ENCODE measurements at places on chromosomes 7 and 10.

- DNase-seq, result no peak
These were observed 12.1 kb downstream of the CRYGN start for GRCh38 chr7:151427705-151428377.

- DNase-seq, result peak; percentile 85
These were observed 36.2 kb downstream of the LAMB1 start for GRCh38 chr7:107966711-107967110.

- DNase-seq, result no peak
These were observed 50.2 kb downstream of the ELFN1 start for GRCh38 chr7:1720326-1720725.

DNA sequence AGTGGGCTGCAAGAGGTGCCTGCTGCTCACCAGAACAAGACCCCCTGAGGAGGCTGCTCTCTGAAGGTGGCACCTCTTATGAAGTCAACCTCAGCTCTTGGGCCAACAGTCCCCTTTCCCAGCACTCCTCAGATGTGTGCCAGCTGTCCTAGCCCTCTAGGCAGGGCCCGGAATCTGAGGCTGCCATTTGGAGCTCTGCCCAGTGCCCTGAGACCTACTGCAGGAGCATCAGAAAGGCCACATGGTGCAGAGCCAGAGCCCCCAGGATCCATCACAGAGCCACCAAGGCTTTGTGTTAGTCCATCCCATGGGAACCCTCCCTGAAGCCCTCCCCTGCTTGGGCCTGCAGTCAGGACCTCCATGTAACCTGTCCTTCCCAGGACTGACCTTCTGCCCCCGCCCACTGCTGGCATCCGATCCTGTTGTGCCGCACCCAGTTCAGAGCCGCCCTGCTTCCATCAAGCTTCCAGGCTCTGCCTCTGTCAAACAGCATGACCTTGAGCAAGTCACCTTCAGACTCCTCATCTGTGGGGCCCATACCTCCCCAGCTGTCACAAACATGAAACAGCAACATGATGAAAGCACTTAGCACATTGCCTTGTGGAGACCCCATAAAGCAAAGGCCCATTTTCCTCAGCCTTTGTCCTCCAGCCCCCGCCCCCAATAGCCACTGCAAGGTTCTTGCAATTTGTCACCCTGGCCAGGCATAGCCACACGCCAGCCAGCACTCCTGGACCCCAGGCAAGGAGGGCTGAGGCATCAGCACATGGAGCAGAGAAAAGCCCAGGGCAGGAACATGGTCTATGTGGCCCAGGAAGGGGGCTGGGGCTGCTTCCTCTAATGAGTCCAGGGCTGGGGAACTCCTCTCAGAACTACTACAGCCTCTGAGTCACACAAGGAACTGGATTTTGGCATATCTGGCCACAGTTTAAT lies 51.7 kb downstream of the GRID1 start:
- DNase-seq, result no peak

DNA sequence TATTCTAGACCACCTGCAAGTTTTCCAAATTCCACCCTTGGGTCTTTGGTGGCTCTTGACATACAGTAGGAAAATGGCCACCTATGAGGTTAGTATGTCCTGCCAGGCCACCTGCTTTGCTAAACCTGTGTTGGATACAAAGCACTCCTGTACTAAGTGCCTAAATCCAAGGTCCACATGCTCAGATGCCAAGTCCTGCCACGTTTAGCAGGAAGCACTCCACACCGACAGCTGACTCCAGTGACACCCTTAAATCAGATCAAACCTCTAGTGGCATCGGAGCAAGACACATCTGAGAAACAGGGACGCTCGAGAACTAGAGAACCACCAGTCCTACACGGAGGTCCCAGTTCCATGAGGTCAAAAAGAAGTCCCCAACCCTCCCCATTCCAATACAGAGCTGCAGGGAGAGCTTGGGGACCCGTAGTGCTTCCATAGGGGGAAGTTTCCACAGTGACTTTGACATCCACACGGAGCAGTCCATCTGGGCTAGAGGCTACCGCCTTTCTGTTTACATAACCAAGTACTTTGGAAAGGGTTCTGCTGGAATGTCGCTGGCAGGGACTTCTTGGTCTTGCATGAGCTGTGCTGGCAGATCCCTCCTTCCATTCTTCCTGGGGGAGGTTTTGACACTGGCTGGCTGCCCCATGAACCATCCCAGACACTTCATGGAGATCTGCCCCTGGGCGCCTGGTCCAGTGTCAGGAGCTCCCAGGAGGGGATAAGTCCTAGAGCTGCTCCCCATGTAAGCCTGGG lies 290.6 kb downstream of the PRPF18 start:
- DNase-seq, result peak; percentile 57

- DNase-seq, result peak; percentile 40
These were observed 239.2 kb downstream of the EXOC4 start for GRCh38 chr7:133491846-133492652.

DNA sequence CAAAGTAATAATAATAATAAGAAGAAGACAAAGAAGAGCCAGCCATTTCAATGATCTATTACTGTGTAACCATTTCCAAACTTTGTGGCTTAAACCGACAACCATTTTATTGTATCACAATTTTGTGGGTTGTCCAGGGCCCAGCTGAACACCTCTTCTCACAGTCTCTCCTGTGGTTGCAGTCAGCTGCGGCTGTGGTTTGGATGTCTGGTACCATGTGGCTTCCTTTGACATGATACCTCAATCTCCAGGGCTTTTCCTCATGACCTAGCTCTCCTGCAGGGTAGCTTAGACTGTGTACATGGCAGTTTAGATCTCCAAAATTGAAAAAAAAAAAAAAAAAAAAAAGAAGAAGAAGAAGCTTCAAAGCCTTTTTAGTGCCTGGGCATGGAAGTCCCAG lies 72.6 kb upstream of the NFKB2 start:
- DNase-seq, result no peak

- peak; percentile 2 for DNase-seq
These were observed 90.0 kb downstream of the C1GALT1 start for GRCh38 chr7:7272294-7272693.

GRCh38 chr7:96244992-96245292 lies 77.0 kb downstream of the SLC25A13 start:
- no peak for DNase-seq

- peak; percentile 56 for DNase-seq
These were observed 199.2 kb downstream of the IMMP2L start for GRCh38 chr7:111363099-111363498.

GRCh38 chr10:111108441-111108840 lies 31.6 kb downstream of the ADRA2A start:
- no peak for DNase-seq

GRCh38 chr10:22343731-22344130 lies 1.6 kb upstream of the SPAG6 start:
- DNase-seq, result no peak

- DNase-seq, result no peak
These were observed 106.4 kb upstream of the FAM133B start for GRCh38 chr7:92696584-92696983.

- DNase-seq, result peak; percentile 35
These were observed 327.6 kb downstream of the TNS3 start for GRCh38 chr7:47254081-47254977.

DNA sequence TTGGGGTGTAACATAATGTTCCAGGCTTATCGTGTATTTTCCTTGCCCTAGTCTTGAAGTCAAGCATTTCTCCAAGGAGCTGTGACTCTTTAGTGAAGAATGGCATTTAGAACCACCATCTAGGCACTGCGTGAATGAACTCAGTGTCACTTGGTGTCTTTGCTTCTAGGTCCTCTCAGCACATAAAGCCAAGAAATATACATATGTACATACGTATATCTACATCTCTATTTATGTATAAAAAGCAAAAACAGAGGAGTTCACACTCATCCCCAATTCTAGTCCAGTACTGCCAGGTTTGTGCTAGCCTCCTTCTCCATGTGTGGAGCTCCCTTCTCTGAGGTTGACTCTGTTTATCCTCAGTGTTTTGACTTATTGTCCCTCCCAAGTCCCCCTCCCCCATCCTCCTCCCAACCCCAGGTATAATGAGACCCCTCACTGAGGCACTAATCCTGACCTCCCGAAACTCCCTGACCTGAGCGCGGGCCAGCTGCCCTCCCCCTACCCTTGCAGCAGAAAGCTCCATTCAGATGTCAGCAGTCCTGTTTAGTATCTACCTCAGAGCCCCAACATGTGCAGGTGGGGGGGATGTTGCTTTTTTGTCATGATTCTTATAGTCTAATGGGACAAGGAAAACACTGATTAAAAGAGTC lies 61.5 kb downstream of the GDI2 start:
- no peak for DNase-seq

DNA sequence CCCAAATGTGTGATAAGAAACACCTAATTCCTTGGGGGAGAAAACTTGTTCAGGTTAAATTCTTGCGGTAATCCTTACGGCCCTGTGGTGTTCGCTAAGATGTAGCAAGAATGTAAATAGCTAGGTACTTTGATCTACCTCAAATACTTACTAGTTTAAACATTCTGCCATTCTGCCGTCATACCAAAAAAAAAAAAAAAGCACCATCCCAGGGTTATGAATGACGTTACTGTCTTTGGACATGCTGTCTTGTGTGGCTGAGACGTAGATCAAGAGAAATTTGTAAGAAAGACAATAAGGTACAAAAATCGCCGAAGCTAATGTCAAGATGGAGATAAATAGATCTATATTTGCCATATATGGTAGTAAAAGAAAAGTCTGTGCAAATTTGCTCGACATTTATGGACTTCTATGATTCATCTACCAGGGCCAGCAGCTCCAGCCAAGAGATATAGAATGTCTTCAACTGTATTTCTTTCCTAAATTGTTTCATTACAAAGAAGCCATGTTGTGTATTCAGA lies 195.6 kb downstream of the CUX1 start:
- DNase-seq, result peak; percentile 84

GRCh38 chr7:66558660-66559465 lies 69.8 kb upstream of the KCTD7 start:
- DNase-seq, result no peak

DNA sequence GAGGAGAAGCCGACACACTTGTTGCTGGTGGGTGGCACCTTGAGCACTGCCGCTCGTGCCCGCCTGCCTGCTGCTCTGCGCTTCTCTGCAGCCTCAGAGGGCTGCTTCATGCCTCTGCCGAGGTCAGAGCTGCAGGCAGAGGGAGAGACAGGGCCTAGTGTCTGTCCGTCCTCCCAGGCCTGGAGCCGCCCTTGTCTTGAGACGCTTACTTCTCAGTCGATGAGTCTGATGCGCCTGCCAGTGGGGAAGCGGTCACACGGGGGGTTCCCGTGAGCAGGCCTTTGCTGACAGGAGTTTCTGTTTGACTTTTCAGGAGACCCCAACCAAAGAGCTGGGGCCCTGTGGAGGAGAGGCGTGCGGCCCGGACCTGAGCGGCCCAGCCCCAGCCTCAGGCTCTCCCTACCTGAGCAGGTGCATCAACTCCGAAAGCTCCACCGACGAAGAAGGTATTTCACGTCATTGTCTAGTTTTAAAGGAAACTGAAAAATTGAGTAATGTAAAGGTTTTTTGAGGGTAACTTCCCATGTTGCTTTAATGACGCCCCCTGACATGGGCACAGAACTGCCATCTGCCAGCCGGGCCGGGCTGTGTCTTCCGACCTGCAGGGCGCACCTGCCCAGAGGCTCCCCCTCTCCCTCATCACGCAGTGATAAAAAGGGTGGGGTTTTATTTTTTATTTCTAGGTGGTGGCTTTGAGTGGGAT lies 7.8 kb upstream of the BHLHA15 start:
- DNase-seq, result no peak

DNA sequence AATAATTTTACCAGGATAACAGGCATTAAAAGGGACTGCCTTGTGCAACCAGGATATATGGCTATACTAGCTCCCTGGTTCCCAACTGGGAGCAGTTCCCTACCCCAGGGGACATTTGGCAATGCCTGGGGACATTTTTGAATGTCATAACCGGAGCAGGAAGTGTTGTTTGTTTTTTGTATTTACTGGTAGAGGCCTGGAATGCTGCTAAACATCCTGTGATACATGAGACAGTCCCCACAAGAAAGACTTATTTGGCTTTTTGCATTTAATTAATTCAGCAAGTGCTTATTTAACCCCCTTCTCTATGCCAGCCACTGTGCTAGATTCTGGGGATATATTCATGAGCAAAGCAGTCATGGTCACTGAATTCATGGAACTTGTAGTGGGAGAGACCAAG lies 181.2 kb downstream of the BBS9 start:
- no peak for DNase-seq

DNA sequence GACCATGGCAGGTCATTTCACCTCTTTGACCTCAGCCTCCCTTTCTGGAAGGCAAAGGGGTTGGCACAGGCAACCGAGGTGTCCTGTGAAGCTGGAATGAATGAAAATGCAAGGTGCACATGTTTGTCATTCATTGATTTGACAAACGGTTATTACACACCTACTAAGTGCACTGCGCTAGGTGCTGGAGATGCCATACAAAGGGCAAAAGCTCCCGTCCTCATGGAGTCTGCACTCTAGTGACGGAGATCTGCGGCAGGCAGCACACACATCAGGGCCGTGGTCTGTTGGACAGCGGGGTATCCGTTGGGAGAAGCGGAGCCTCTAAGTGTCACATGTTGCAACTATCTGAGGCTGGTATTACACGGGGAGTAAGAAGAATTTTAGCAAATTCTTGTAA lies 44.2 kb downstream of the PRF1 start:
- DNase-seq, result no peak

GRCh38 chr10:97981816-97982215 lies 48.6 kb downstream of the CRTAC1 start:
- no peak for DNase-seq

GRCh38 chr10:86170255-86171108 lies 196.1 kb downstream of the GRID1 start:
- no peak for DNase-seq

DNA sequence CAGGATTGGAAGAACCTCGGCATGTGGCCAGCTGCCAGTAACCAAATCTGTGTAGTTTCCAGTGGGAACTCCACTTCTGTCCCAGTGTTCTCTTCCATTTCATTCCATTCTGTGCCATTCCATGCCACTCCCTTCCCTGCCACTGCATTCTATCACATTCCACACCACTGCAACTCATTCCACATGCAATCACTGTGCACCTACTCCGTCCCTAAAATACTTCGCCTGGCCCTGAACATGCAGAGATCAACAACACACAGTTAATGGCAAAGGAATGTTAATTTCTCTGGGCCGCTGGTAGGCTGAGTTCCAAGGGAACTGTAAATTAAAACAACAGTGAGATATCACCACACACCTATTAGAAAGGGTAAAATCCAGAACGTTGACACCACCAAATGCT lies 64.8 kb downstream of the AKR1B1 start:
- no peak for DNase-seq

All from IMR-90 (cell line).